ENCODE measurements at places on chromosomes 13 and 19.

DNA sequence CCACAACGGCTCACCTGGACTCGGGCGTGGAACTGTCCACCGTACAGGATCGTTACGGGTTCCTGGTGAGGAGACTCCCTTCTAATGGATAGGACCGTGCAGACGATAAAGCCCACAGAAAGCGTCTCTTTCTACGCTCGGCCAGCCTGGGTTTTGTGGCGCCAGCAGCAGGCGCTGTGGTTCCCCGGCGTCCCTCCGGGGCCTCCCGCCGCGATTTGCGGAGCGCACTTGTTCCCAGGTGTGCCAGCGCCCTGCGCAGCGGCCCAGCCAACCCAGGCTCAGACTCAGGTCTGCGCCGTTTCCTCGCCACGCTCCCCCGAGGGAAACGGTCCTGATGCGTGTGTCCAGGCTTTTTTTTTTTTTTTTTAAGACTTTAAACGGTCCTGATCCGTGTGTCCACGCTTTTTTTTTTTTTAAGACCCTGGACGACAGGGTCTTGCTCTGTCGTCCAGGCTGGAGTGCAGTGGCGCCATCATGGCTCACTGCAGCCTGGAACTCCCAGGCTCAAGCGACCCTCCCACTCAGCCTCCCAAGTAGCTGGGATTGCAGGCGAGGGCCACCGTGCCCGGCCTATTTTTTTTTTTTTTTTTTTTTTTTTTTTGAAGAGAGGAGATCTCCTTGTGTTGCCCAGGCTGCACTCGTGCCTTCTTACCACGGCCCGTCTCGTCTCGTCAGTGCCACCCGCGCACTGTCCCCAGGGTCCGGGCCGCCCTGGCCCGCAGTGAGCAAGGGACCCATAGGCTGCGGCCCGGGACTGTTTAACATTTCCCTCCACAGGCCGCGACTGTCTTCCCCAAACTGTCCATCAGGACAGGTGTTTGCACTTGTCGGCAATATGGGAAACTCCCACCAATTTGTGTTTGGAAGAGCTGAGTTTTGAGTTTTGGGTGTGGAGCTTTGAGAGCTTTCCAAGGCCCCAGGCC, 23.8 kb downstream of the GJA3 start:
- DNase-seq = no peak

- no peak for DNase-seq
These were observed 159.9 kb upstream of the STARD13 start for GRCh38 chr13:33445476-33445875.

DNA sequence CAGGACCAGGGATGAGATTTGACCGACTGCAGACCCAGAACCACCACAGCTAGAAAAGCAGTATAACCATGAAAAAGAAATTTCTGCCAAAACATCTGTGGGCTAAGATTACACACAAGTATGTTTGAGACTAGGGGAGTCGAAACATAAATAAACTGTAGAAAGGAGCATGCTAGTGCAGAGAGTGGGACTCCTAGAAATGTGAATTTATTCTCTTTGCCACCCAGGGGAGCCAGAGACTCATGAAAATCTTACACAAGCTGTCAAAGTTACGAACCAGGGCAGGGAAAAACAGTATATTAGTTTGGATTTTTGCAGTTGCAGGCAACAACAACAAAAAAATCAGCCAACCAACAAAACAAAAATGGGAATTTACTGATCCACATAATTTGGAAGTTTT, 12.3 kb upstream of the HSPH1 start:
- peak; percentile 30 for DNase-seq

DNA sequence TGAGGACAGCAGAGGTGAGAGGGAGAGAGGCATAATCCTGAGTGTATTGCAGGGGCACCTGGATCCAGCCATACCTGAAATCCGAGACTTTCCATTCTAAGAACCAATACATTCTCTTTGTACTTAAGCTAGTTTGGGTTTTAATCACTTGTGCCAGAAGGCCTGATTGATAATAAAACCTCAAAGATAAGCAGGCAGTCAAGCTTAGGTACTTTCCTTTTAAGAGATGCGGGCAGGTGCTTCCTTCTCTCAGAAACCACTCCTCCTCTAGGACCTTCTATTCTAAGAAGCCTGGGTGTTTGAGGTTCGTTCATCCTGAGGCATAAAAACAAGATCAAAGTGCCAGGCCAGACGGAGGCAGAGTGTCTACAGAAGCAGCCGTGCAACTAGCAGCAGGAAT, 22.2 kb downstream of the FAM187B start:
- no peak for DNase-seq

GRCh38 chr13:24888291-24888931, 124.4 kb downstream of the RNF17 start:
- DNase-seq = no peak

- DNase-seq = no peak
These were observed 886.7 kb upstream of the PCDH20 start for GRCh38 chr13:62302341-62302740.

Data from LHCN-M2 (cell line).